ENCODE measurements at places on chromosomes 7 and 10. TPM values are rescaled to one million over a fixed set of nuclear protein-coding genes. Genes with fewer than 3 reads are reported as not detected.

Gene INMT
- 18.1 TPM for total RNA-seq

Gene SPOCK2
- total RNA-seq: 3.0 TPM

Gene SLC26A3
- total RNA-seq: 18.1 TPM

DNA sequence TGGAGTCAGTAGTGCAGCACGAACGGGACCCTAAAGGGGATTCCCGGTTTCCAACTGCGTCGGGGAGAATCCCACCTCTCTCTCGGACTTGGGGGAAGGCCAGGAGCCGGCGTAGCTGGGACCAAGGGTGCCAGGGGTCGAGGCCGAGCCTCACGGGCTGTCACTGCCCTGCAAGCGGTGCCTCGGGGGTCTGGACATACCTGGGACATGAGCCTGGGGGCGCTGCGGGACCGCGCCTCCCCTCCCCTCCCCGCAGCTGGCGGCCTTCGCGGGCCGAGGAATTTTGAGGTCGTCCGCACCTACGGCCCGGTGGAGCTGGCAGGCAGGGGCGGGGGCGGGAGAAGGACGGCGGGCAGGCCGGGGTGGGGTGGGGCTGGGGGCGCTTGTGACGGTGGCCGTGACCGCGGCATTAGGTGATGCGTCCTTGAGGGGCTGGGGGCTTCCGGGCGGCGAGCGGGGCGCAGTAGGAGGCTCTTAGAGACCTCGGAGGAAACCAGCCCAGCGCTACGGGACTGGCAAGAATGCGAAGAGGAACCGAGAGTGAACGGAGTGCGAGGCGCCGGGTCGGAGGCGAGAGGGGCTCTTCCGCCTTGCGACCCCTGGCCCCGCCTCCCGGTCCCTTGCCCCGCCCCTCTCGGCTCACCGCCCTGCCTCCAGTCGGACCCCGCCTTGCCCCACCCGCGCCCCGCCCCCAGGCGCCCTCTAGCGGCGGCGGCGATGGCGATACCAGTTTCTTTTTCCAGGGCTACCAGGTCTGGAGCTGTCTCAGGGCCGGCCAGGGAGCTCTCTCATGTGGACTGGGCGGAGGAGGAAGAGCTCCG is 48.3 kb downstream of the NPVF start:
- peak overlapping the region; percentile 64 for H3K4me3 ChIP-seq
- peak overlapping the region; percentile 89 for H3K27ac ChIP-seq
- H3K36me3 ChIP-seq: no peaks in the 10 kb centered on the region
- H3K4me1 ChIP-seq: peaks cover 7% of the 10 kb centered on the region
- DNase-seq: peak; percentile 94
- H3K27me3 ChIP-seq: no peaks in the 10 kb centered on the region

DNA sequence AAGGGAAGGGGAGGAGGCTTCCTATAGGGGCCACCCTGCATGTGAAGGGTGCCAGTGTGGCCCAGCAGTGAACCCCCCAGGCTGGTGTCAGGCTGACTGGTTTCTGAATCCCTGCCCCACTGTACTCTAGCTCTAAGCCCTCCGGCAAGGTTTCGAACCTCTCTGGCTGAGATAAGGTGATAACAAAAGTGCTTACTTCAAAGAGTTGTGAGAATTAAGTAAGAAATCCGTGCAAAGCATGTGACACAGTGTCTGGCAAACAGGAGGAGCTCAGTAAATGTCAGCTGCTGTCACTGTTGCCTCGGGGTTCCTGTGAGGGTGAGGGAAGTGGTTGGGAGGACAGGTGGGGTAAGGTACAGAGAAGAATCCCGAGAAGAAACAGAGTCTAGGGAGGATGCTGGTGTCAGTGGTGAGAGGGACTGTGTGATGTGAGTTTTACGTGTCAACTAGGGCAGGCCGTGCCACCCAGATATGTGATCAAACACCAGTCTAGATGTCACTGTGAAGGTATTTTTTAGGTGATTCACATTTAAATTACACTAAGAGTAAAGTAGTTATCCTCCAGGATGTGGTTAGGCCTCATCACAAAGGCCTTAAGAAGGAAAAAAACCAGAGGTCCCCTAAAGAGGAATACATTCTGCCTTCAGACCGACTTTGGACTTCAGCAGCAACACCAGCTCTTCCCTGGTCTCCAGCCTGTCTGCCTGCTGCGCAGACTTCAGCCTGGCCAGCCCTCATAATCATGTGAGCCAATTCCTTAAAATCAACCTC is 64.4 kb downstream of the BPGM start:
- peak overlapping the region; percentile 79 for H3K27ac ChIP-seq
- peaks cover 10% of the 10 kb centered on the region for H3K4me1 ChIP-seq
- H3K4me3 ChIP-seq: no peak overlapping the region
- H3K27me3 ChIP-seq: no peaks in the 10 kb centered on the region
- DNase-seq: peak; percentile 34

DNA sequence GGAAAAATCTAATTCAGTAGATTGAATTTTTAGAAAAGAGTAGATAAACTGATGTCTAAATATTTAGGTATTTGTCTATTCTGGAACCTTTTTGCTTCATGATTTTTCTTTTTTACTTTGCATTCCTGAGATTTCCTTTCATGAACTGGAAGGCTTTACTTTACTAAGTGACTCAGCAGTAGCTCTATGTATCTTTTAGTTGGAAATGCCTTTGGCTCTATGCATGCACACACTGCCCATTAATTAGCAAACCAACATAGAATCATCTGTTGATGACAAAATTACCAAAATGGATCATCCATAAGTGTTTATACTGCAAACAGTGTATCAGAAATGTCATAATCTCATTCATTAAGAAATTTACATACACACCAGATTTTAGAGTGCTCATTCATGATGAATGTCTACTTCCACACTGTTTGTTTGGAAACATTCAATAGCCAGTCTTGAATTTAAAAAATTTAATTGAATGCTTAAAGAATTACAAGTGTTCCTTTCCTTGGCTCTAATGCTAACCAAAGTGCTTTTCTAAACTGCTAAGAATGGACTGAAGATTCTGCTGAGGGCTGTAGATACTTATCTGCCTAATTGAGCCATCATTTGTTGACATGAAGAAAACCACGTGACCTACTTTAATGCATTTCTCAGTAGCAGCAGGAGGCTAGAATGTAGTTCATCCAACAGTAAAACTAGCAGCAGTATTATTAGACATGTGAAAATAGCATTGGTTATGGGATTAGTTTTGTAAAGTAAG is 282.0 kb downstream of the ADK start:
- H3K4me1 ChIP-seq: peaks cover 5% of the 10 kb centered on the region
- no peaks in the 10 kb centered on the region for H3K27me3 ChIP-seq
- no peaks in the 10 kb centered on the region for H3K36me3 ChIP-seq
